ENCODE measurements at places on chromosomes 2 and 18.

DNA sequence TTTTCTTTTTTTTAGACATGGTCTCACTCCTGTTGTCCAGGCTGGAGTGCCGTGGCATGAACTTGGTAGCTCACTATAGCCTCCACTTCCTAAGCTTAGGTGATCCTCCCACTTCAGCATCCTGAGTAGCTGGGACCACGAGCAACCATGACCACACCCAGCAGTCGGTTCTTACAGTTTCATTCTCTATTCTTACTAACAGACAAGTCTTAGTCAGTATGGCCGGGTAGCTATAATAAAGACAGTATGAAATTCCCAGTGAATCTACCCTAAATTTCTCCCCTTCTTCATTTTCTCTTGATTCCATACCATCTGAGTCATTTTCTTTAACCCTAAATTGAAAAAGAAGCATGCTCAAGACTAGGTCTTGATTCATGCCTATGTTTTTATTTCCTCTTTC, 775.3 kb upstream of the NRXN1 start:
- no peak for DNase-seq

DNA sequence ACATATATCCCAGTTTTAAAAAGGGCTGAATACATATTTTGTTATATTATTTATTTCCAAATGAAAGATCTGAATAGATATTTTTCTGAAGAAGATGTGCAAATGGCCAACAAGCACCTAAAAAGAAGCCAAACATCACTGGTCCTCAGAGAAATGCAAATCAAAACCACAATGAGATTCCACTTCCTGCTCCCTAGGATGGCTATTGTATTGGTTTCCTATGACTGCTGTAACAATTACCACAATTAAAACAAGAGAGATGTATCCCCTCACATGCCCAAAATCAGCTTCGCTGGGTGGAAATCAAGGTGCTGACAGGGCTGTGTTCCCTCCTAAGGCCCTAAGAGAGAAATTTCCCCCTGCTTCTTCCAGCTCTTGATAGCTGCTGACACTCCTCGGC, 23.2 kb downstream of the ABCB11 start:
- no peak for DNase-seq

- no peak for DNase-seq
Measured at GRCh38 chr2:26922405-26923188, 47.8 kb upstream of the MAPRE3 start.

GRCh38 chr2:13289310-13289709, 572.6 kb downstream of the TRIB2 start:
- no peak for DNase-seq

DNA sequence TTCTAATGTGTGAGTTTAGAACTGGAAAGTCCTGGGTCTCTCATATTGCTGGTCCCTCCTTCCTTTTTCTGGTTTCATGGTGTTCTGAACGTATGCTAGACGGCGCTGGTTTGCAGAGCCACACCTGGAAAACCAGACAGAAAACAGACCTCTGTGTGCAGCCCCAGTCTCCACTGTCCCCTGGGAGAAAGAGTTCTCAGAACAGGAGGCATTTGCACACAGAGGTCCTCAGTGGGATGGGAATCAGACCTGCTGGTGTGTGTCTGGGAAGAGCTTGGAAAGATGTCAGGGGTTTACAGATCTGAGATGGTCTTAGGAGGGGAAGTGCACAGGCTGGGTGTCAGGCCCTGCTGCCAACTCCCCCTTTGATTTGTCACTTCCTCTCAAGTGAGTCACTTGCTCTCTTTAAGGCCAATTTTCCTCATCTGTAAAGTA, 14.9 kb upstream of the MBP start:
- DNase-seq = no peak

- no peak for DNase-seq
Measured at GRCh38 chr2:217614498-217614897, 388.3 kb downstream of the TNS1 start.

GRCh38 chr2:91748902-91749301, 3057.4 kb downstream of the RPIA start:
- no peak for DNase-seq

- DNase-seq = no peak
Measured at GRCh38 chr2:95158441-95158840, 1.2 kb downstream of the ZNF514 start.

- no peak for DNase-seq
Measured at GRCh38 chr2:38750011-38750890, 910 bp downstream of the SRSF7 start.

DNA sequence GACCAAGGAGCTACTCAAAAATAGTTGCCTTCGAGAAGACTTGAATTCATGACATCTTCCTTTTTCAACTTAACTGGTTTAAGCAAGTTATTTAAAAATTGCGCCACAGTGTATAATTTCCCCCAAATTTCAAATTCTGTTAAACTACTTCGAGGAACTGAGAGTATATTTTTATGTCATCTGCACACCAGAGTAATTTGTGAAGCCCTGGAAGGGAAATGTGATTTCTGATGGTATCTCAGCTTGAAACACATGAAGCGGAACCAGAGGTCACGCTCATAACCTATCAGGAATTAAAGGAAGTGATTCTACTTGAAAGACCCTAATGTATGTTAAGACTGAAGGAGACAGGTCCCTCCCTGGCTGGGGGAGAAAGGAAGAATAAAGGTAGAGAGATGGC, 33.9 kb upstream of the DARS1 start:
- DNase-seq = no peak

GRCh38 chr2:101630224-101630949, 67.1 kb upstream of the MAP4K4 start:
- DNase-seq = no peak

- no peak for DNase-seq
Measured at GRCh38 chr2:106168657-106169056, 25.4 kb downstream of the UXS1 start.

DNA sequence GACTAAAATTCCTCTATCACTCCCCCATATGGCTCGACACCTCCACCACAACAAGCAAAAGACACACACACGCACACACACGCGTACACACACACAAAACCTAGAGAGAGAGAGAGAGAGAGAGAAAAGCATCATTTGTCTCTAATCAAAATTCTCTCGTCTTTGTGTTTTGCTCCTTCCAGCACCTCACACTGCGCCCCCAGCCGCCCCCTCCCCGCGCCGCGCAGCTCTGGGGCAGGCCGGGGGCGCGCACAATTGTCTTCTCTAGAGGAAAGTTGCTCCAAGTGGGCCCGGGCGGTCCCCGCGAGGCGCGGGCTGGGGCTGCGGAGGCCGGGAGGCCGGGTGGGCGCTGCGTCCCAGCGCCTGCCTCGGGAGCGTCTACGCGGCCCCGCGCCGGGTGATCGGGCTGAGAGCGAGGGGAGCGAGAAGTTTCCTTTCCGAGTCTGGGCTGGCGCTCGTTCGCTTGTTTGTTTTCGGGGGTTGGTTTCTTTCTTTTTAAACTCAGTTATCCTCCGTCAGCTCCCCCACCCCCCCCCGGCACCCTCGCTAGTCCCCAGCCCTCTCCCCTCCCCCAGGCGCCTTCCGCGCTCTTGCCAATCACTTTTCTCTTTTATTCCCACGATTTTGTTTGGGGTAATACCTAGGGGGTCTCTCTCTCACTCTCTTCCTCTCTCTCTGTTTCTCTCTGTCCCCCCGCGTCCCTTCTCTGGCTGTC, 4.1 kb downstream of the ZEB2 start:
- peak; percentile 66 for DNase-seq

GRCh38 chr2:15570104-15570503, 9.0 kb upstream of the NBAS start:
- no peak for DNase-seq

DNA sequence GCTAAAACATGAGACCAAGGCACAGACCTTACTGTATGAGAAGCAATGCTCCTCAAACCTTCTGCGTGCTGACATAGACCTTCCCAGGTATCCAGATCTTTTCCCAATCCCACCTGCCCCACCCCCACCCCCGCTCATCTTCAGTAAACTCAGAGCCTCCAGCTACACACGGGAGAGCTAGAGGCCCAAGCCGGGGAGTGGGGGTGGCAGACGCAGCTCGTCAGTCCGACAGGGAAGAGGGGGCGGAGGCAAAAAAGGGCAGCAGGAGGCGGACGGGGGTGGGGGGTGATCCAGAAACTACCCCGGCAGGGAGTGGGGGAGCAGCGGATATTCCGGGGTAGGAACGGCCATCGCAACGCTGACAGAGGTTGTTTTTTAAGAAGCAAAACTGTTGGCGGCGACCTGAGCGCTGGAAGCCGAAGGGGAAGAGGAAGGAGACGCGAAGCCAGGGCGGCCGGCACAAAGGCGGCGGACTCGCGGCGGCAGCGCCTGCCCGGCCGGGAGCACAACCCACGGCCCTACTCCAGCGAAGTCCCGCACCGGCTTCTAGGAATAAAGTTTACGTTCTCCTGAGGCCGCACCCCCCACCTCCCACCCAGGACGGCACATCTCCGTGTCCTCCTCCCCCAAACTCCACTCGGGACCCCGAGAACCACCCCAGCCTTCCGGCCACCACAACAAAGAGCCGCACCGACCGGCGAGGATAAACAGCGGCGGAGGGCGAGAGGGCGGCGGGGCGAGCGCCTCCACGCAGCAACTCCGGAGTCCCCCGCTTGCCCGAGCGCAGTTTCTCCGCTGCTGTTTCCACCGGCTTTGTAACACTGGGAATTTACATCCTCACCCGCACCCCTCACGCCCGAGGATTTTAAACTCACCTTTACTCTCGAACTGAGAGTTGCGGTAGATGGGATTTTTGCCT, 722 bp downstream of the BAZ2B start:
- peak; percentile 15 for DNase-seq

- no peak for DNase-seq
Measured at GRCh38 chr2:15176604-15177003, 384.5 kb downstream of the NBAS start.

DNA sequence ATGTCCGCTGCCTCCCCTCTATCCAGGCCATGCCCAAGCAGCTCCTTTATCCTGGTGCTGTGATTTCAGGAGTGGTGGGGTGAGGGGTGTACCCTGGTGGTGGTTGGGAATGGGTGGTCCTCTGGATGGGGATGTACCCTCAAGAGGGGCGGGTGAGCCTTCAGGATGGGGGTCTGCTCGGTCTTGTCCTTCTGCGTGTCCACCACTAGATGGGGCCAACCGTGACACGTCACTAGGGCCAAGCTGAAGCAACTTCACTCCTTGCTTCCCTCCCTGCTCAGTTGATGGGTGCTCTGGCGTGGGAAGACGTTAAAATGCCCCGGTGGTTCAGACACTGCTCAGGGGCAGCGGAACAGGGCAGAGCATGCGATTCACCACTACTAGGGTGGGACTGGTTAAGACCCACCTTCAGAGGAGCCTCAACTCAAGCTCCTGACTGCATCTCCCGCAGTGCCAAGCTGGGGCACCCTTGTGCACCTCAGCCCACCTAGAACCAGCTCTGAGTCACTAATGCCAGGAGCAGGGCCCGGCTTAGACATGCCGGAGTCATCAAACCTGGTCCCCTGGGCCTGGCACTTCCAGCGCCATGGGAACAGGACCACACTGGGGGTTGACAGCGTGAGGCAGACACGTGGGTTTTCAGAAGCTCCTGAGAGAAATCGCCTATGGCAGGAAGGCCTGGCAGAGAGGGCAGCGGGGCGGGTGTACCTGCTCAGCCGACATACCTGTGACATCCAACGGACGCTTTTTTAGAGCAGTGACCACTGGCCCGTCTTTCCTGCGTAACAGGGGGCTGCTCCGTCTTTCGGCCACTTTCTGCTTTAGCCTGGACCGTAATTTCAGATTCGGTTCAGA, 256.7 kb downstream of the HDAC4 start:
- no peak for DNase-seq

DNA sequence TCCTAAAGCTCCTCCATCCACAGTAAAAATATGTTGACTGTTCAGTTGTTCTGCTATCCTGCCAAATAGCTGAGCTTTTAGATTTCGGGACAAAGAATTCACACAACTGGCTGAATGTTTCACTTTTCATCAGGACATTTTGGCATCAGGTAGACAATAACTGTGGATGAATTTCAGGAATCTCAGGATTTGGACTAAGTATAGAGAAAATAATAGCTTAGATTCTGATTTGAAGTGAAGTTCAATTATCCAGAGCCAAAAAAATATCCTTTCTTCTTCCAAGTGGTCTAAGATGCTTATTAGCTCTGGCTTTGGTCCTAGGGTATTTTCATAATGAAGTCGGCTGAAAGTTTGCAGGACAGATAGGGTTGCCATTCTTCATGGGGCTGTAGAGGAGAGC, 16.1 kb downstream of the KCNE4 start:
- no peak for DNase-seq

GRCh38 chr18:73164430-73164829, 296.6 kb upstream of the NETO1 start:
- DNase-seq = no peak

DNA sequence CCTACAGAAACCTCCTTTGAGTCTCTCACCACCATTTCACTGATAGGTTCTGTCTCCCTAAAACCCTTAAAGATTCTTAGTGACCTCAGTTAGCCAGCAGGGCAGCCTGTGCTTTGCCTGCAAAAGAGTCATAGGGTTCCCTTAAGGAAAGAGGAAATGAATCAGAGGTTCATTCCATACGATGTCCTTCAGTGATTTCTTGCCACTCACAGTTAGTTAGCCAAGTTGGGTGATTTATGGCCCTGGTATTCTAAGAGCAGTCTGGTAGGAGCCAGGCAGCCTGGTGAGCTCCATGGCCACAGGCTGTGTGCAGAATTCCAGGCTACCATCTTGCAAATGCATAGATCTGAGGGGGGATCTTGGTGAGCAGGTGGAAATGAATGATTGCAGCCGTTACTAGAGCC, 18.7 kb upstream of the CCBE1 start:
- DNase-seq = no peak

GRCh38 chr2:165253178-165253577, 14.0 kb downstream of the SCN2A start:
- no peak for DNase-seq

GRCh38 chr2:191866195-191866594, 19.3 kb upstream of the CAVIN2 start:
- no peak for DNase-seq

- no peak for DNase-seq
Measured at GRCh38 chr2:2843969-2844548, 513.0 kb upstream of the MYT1L start.

GRCh38 chr18:43588838-43589237, 311.5 kb upstream of the SYT4 start:
- DNase-seq = no peak

DNA sequence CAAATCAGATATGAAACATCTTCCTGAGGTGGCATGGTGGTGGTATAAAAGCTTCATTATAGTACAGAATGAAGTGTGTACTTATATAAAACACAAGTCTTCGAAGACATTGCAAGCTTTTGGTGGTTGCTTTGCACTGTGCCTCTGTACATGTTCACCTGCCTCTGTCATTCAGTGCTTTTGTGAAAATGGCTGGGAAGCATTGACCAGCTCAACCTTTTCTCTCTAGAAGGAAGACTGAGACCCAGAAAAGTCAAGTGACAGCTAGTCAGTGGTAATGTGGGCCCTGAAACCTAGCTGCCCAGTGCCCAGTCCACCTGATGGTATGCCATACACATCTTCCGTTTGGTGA, 12.1 kb downstream of the ITGA6 start:
- DNase-seq = no peak

GRCh38 chr2:186605041-186605440, 15.2 kb downstream of the ITGAV start:
- no peak for DNase-seq

- no peak for DNase-seq
Measured at GRCh38 chr2:231640641-231641111, 48.0 kb downstream of the TEX44 start.

- DNase-seq = no peak
Measured at GRCh38 chr18:46477425-46478011, 179.5 kb downstream of the LOXHD1 start.

Data from T-helper 2 cell (primary cell).